ENCODE measurements at places on chromosomes 12 and 14. TPM values are rescaled to one million over a fixed set of nuclear protein-coding genes. Genes with fewer than 3 reads are reported as not detected.
A peak's percentile ranks its signal among the peaks of the same experiment; 100 is the strongest.

DNA sequence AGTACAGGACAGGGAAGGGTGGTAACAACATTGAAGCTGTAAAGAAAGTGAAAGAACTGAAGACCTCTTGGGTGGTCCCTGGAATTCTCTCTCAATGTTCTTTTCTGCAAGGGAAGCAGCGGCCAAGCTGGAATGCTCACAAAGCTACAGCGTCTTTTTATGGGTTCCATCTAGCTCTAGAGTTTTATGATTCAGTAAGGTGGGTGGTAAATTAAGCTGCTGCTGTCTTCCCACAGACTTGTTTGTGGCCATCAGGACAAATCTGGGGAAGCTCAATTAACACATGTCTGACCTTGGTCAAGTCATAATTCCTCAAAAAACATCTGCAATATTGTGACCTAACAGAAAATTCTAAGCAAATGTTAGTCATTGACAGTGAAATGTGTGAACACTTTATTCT lies 139.1 kb downstream of the MED13L start:
- peak; percentile 42 for DNase-seq

DNA sequence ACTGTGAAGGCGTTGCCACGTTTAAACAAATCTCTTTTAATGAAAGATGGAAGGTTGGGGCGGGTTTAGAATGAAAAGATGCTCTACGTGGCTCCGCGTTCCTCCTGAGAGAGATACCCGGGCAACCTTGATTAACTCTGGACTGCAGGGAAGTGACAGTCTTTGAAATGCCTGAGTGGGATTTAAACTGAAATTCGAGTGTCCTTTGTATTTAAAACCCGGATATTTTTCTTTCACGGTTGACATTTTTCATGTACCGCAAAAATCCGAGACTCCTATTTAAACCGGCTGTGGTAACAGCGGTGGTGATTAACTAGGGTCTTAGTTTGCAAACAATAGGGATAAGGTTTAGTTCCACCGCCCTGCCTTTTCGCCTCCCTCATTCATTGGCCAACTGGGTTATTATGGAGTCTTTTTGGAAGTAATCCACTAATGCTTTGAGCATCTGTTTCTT lies 707 bp downstream of the G2E3 start:
- DNase-seq: peak; percentile 7

The PLEKHG7 gene
- not detected for polyA plus RNA-seq

DNA sequence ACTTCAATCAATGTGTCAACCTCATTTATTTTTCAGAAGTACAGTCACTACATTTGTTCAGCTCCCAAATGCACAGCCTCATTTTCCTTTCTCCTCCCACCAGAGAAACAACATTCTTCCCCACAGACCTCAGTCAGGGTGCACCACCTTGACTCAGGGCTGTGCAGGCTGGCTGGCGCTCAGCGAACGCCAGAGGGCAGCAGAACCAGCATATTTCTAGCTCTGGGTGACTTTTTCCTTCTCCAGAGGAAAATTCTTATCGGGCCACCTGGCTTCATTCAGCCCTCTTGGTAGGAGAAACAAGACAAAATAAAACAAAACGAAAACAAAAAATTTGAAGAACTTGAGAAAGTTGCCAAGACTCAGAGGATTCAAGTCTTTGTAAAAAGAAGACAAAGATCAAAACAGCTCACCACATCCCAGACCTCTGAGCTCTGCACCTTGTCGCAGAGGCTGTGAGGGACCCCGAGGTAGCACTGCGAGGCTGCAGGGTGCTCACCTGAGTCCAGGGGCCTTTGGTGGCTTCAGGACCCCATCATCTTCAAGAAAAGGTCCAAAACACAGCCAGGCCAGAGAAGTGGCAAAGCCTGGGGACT lies 33.7 kb downstream of the PAH start:
- DNase-seq: no peak

DNA sequence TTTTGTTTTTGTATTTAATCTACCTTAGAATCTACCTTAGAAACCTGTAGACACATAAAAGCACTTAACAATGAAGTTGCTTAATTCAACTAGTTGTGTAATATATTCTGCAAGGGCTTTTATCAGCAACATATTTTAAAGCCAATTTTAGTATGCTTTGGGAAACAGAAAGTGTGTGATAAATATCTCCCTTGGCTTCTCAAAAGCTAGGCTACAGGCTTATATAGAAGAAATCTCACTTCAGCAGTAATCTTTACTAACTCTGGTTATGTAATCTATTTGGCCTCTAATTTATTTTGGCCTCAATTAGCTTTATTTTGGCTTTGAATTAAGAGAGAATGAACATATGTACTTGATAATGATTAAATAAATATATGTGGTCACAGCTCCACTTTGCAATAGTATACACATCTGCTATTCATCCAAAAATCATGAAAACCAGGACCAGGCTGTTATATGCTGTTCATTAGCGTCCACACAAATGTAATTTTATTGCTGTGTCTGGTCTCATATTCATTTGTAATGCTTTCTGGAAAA lies 37.2 kb downstream of the LRP6 start:
- DNase-seq: peak; percentile 16

- no peak for DNase-seq
These were observed 8.2 kb downstream of the ULK1 start for GRCh38 chr12:131902332-131903241.

- DNase-seq: no peak
These were observed 358.6 kb downstream of the DUSP6 start for GRCh38 chr12:88993651-88994050.

DNA sequence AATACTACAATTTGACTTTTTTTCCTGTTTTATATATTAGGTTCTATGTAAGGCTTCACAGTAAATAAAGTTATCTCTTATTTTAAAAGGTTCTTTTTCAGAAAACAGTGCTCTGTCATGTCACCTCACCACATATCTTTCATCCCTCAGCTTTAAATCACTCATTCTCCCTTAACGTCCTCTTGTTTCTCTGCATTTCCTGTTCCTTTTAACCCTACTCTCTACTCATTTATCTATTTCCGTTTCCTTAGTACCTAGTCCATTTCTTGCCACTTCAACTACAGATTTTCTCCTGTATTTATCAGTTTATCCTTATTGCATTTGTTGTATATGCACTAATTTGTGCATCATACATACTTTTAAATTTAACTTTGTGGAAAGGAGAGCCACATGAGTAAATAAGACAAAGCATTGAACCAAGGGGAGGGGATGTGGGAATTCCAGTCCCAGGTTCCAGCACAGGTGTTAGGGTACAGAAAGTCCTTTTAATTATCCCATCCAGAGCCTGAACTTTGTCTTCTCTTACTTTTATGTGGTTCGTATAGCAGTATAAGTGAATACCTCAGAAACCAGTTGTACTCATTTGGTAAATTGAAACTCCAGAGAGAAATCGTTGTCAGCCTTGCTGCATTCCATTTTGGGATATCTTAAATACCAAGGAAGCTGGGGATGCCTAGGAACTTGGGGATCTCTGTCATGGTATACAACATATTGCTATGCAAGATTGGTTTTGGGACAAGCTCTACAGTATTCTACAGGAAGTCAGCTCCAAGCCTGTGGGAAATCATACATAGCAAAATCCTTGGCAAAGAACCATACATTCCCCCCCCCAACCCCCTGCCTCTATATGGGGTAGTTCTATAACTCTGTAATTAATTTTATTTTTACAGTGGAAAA lies 120.5 kb downstream of the DIP2B start:
- DNase-seq: no peak

- DNase-seq: no peak
These were observed 151.3 kb downstream of the TTC7B start for GRCh38 chr14:90664911-90665310.

The TMEM132C gene
- polyA plus RNA-seq: 2.7 TPM

DNA sequence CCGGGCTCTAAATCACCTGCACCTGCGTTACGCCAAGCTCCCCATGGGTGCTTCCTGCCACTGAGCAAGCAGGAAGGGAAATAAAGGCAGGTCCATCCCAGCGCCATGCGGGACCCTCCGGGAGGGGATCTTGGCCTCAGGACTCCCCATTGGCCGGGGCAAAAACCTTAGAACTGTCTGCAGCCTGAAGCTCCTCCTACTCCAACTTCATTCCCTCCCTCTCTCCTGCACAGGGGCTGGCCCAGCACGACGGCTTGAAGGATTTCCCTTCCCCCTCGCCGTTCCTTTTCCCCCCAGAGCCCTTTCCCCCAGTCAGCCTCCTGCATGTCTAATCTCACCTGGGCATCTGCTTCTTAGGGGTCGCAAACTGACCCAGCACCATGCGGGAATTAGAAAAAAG lies 137.2 kb upstream of the NCOR2 start:
- DNase-seq: no peak

Measured in left renal pelvis (tissue), 4 donors.